ENCODE measurements at places on chromosomes 3 and 15. TPM values are rescaled to one million over a fixed set of nuclear protein-coding genes. Genes with fewer than 3 reads are reported as not detected.

Gene GPR149
- total RNA-seq, result not detected

- no peak for DNase-seq
Observed at GRCh38 chr3:71056327-71056726, 527.2 kb downstream of the FOXP1 start.

DNA sequence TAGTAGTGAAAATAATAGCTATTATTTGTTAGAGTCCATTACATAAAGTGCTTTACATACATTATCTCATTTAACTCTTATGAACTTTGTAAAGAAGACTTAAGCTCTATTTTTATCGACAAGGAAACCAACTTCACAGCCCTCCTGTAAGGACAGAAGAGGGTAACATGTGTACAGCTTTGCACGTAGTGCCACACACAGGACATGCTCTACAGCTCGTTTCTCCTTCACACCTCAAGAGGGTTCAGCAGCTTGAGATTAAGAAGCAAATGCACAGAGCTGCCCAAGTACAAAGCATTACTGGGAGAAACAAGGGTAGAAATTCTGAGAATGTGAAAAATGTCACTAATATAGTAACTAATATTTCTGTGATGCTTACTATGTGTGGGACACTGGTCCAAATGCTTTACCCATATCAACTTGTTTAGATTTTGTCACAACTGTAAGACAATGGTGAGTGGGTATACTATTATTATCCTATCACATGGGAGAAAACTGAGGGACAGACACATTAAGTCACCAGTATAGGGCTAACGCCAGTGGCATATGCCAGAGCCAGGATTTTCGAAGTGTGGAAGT is 327.8 kb downstream of the CTNNB1 start:
- DNase-seq, result no peak

DNA sequence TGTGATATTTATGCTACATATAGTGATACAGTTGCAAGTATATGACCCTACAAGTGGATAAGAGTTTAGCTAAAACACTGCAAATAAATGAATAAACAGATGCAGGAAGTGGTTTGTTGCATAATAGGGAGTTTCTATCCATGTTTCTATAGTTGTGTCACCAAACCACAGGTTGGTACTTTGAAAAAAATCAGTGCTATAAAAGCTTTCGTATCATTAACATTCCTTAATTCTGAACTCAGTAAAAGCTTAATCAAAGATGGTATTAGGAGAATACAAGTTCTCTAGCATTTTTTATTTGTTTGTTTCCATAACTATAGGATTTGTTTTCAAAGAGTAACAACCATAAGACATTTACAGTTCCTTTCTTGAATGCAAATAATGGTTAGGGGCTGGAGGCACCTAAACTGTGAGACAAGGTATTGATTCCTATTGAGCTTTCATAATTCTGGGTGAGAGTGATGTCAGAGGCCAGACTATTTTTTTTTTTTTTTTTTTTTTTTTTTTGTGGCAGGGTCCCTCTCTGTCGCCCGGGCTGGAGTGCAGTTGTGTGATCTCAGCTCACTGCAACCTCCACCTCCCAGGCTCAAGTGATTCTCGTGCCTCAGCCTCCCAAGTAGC is 29.6 kb downstream of the CPOX start:
- no peak for DNase-seq

GRCh38 chr15:60607817-60608216 is 128.9 kb upstream of the ICE2 start:
- DNase-seq, result no peak

Data from endothelial cell (in vitro differentiated cells).